ENCODE measurements at places on chromosomes 5 and 9.
A peak's percentile ranks its signal among the peaks of the same experiment; 100 is the strongest.

DNA sequence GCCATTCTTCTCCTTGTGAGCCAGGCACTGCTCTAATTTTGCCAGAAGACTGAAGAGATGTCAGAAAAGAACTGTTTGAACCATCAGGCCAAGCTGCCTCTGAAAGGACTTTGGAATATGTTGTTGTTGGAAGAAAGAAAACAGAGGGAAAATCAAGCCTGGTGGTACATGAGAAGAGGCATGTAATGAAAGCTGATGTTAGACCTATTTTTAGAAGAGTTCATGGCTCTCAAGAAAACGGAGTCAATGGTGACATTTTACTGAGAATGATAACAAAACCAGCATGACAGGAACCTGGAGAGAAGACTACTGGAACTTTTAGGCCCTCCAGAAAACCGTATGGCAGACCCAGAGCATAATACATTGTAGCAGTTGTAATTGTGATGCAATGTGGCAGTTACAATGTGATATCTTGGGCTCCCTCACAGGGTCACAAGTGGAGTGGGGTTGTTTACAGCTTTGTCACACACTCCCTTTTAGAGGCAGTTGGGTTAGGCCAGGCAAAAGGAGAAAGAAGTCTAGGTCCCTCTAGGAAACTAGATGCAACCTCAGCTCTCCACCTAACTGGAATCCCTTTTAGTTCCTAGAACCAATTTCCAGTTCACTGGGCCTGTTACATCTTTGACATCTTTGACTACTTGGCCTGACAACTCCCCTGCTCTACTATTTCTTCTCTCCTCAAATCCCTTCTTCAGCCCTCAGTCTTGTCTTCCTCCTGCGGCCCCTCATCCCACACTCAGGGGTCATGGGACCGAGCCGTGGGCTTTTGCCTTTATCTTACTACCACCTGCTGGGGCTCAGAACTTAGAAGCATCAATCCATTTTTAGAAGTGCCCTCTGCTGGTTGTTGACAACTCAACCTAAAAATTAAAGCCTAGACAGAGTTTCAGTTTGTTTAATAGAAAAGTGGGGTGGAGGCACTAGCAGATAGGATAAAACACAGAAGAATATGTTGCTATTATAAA, 61.2 kb upstream of the JAK2 start:
- DNase-seq, result no peak

GRCh38 chr5:133041910-133042309, 9.9 kb upstream of the HSPA4 start:
- no peak for DNase-seq

GRCh38 chr5:135130261-135131215, 96.5 kb upstream of the PITX1 start:
- DNase-seq, result no peak

- DNase-seq, result no peak
Measured at GRCh38 chr9:131880833-131881583, 141.1 kb upstream of the RAPGEF1 start.

GRCh38 chr5:78823196-78823595, 161.9 kb downstream of the ARSB start:
- no peak for DNase-seq

GRCh38 chr5:172692981-172693380, 51.9 kb downstream of the NEURL1B start:
- no peak for DNase-seq

GRCh38 chr5:151198861-151199260, 25.0 kb downstream of the CCDC69 start:
- DNase-seq, result no peak

GRCh38 chr5:55383254-55383653, 75.5 kb downstream of the MTREX start:
- DNase-seq, result no peak

GRCh38 chr5:34624691-34625090, 31.4 kb upstream of the RAI14 start:
- no peak for DNase-seq

- no peak for DNase-seq
Measured at GRCh38 chr9:99057665-99058625, 47.0 kb upstream of the TGFBR1 start.

DNA sequence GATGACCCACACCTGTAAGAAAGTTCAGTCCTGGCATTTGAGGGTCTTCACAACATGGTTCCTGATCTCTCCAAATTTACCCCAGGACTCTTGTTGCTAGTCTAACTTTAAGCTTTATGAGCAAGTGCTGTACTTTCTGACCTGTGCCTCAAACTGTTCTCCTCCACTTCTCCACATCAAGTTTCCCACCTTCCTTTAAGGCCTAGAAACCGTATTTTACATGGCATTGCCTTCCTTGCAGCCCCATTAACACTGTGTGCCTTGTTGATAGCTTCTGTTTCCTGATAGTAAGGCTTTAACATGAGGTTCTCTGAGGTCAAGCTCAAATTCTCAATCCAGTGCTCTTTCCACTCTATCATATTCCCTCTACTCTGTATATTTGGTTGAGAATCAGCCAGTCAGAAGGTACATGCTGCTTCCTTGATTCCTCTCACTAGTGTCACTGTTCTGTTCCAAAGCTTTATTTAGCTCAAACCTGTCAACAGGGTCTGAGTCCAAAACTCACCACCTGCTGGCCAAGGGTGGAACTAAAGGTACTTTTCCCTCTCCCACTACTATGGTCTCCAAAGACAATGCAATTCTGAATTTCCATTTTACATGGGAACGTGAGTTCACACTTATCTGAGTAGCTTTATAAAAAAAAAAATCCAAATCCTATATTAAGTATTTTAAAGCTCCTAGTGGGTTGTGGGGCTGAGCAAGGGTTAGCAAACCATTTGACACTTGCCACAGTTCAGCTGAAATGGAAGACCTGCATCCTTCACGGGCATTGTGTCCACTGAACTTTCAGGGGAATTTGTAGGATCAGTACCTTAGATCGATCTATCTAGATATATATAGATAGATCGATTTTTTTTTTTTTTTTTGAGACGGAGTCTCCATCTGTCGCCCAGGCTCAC, 21.1 kb downstream of the VCP start:
- DNase-seq, result peak; percentile 2

DNA sequence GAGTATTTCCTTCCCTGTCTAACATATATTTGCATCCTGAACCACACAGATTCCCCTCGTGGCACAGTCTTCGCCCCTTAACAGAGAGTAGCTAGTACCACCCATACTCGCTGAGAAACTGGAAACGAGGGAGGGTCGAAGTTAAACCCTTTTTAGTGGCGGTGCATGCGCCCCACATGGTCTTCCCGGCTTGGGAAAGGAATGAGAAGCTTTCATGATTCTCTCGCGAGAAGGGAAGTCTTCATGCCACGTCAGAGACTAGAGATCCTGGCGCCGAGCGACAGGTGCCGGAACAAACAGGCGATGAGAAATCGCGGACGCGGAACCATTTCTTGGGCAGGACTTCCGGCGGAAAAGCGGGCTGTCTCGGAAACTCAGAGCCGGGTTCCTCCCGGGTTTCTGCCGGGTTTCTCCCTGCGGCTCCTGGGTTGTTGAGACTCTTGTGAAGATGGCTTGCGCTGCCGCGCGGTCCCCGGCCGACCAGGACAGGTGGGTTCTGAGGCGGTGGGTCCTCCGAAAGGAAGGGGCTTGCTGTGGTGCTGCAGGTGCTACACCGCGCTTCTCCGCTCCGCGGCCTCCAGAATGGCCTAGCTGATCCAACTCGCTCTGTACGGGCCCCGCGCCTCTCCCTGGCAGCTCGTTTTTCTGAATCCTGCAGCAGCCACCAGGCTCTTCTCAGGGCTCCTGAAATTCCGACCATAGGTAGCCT, at the start of gene SRP19:
SRP19 (plus strand) TSS at position 359 of the 709 bp plus-strand sequence; CDS start at position 449, 90 bp downstream.
- DNase-seq, result peak; percentile 73

GRCh38 chr5:153515301-153515700, 24.8 kb downstream of the GRIA1 start:
- no peak for DNase-seq

GRCh38 chr5:122009436-122009835, 47.7 kb downstream of the SRFBP1 start:
- DNase-seq, result no peak

DNA sequence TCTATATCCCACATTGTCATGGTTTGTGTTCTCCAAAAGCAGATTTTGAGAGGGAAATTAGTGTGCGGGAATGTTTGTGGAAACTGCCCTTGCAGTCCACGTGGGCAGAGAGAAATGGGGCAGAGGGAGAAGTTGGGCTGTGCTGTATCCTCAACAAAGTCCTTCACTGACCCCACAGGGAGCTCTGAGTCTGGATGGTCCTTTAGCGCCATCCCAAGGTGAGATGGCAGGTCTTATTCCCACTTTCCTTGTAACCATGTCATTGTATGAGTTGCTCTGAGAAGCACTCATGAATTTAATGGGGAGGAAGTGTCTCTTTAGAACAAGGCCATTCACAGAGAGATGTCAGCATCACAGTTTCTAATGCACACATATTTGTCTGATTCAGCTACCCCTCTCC, 127.1 kb downstream of the ANKRD18B start:
- no peak for DNase-seq

- no peak for DNase-seq
Measured at GRCh38 chr5:172877466-172878260, 43.6 kb downstream of the ERGIC1 start.

DNA sequence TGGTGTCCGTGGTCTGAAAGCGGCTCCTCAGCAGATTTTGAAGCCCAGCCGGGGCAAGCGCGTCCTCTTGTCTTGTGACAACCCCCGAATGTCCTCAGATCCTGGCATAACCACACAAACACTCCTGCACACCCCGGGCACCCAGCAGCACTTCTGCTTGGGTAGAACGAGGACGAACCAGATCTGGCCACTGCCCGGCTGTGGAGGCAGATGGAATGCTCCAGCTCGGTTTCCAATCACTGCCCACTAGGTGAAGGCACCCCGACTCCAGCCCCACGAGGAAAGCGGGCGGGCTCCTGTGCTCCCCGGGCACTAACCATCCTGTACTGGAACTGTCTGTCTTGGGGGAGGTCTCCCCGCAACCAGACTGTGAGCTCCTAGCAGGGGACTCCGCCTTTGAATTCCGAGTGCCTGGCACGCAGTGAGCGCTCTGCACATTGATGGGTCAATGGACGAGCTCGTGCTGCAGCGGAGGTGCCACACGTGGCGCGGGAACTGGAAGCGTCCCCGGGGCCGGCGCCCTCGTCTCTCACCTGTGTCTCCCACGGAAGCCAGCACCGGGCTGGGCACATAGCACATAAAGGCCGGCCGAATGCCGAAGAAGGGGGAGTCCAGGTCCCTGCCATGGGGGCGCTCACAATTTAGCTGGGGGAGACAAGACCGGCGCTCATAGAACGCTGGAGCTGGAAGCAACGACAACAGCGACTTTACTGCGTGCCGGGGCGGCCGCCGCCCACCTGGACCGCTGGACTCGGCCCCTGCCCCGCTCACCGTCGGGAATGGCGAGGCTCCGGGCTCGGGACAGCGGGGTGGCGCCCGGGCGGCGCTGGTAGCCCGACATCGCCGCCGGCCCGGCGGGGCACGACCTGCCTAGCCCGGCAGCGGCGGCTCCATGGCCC, 608 bp downstream of the ENTR1 start:
- no peak for DNase-seq

- no peak for DNase-seq
Measured at GRCh38 chr9:134600836-134601638, 40.6 kb upstream of the COL5A1 start.

GRCh38 chr5:53027913-53028312, 38.8 kb downstream of the ITGA2 start:
- no peak for DNase-seq

- no peak for DNase-seq
Measured at GRCh38 chr5:156584871-156585270, 257.9 kb downstream of the SGCD start.

GRCh38 chr9:125772740-125773139, 25.6 kb downstream of the PBX3 start:
- DNase-seq, result no peak

GRCh38 chr5:147753765-147754164, 28.8 kb downstream of the JAKMIP2 start:
- no peak for DNase-seq

DNA sequence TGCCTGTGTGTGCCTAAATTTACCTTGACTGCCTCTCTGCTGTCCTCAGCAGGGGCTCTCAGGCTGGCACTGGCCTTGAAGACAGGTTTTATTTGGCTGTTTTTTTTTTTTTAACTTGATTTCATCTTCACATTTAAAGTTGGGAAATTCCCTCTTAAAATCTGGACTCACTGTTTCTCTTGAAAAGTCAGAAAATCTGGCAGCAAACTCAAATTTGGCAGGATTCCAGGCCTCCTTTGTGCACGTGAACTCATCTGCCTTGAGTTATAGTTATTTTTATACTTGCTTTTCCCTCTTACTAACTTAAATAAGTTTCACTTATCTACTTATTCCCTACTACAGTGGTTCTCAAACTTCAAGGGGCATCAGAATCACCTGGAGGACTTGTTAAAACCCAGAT, 118.4 kb upstream of the MAP3K1 start:
- DNase-seq, result no peak

DNA sequence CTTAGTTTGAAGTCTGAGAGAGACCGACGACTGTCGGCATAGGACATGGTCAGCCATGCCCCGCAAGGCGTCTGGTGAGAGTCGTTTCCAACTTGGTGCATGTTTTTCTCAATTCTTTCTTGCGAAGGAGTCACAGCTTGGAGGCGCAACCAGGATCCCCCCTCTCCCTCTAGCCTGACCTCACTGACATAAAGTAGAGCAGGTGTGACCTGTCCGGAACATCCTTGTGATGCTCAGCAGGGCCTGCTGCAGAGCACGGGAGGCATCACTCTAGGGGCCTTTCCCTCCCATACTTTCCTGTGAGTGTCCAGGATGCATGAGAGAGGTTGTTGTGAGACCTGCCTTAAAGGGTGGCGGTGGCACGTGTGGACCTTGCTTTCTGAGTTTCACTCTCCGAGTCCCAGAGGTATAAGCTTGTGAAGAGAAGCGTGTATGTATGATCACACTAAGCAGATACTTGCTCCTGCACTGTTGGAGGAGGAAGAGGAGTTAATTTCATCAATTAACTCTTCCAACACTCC, 5.0 kb downstream of the TENT4A start:
- no peak for DNase-seq

- no peak for DNase-seq
Measured at GRCh38 chr5:148966938-148967337, 95.9 kb downstream of the SH3TC2 start.

DNA sequence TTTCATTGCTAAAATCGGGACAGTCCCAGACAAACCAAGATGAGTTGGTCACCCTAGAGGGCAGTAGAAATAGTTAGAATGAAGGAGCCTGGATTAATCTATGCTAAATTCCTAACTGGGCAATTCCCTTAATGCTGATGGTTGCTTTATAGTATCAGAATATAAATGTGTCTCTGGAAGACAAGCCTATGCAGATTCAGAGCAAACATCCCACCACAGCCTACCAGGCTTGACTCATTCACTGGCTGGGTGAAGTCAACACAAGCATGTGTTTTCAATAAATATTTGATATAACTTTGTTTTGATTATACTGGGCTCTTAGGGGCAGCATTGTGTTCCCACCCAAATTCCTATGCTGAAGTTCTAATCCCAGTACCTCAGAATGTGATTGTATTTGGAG, 79.3 kb downstream of the RMI1 start:
- no peak for DNase-seq

GRCh38 chr9:126391713-126392661, 65.4 kb downstream of the MVB12B start:
- no peak for DNase-seq

DNA sequence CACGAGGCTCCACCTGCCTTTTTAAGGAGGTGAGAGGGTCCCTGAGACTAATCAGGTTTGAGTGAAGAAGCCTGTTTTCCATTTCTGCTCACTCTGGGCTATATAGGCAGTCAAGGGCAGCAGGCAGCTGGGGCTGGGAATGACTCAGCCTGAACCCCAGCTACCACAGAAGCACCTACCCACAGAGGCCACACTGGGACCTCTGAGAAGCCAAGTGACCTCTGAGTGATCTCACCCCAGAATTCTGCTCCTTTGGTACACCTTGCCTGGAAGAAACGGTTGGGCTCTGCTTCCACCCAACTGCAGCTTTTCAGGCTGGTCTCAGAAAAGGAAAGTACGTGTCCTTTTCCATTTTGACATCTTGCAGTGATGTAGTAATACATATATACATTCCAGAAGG, 6.8 kb downstream of the FAM219A start:
- no peak for DNase-seq

Measured in DMS153 (cell line).